Memory B cell (primary cell): ENCODE measurements at places on chromosomes 3 and 15.

- no peak for DNase-seq
These were observed 318.4 kb upstream of the TRIM42 start for GRCh38 chr3:140359233-140359995.

GRCh38 chr3:149809699-149810098 is 3.3 kb upstream of the RNF13 start:
- no peak for DNase-seq

- no peak for DNase-seq
These were observed 99.4 kb upstream of the TSC22D2 start for GRCh38 chr3:150308481-150309256.

- no peak for DNase-seq
These were observed 57.8 kb downstream of the NEK10 start for GRCh38 chr3:27311400-27311799.

DNA sequence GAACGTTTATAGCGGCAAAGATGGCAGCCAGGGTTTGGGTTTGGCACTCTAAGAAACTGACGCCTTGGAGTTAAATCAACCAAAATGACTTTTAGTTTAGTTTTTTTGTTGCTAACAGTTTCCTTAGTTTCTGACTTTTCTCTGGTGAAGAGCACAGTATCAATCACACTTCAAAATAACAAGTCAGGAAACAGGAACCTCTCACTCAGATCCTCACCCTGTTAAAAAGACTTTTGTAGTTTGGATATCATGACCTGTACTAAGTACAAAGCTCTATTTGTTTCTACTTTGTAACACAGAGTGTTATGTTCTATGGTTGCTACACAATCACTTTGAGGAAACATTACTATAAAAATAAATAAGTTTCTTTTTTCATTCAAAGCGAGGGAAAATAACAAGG is 51.1 kb downstream of the ATP10A start:
- DNase-seq, result no peak

DNA sequence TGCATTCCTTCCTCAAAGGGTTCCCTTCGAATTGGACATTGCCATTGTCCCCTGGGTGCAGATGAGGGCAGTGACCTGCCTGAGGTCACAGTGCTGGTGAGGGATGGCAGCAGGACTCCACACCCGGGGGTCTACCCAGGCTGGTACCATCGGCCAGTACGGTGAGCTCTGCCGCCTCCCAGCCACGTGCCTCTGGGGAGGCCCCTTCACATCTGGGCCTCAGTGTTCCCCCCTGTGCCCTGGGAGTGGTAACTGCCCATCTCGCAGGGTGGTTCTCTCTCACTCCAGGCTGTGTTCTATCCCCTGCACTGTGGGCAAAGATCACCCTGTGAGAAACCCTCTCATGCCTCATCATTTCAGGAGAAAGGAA is 99.4 kb upstream of the IQSEC1 start:
- no peak for DNase-seq

GRCh38 chr15:31887246-31887645 is 143.1 kb upstream of the CHRNA7 start:
- DNase-seq, result no peak

DNA sequence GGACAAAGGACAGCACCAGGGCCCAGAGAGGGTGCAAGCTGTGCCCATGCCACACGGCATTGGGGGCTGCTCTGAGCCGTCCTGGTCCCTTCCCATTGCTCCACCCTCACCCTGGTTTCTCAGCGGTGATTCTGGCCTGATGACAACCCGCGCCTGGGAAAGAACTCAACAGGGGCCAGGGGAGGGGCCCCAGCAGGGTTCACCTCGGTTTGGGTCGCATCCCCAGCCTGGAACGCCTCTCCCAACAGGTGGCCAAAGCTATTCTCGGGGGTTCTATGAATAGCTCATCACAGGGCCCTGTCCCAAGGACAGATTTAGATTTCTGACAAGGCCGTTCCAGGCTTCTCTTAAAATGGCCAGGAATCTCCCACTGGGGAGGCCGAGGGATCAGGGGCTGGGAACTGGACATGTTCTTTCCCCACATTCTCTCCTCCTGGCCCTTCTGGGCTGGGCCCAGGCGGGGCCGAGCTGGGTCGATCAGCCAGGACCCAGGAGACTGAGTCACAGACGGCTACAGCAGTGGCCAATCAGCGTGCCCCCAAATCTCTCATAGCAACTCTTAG is 17.9 kb downstream of the GRIP2 start:
- no peak for DNase-seq

- no peak for DNase-seq
These were observed 127.6 kb downstream of the TBL1XR1 start for GRCh38 chr3:177069514-177070329.

DNA sequence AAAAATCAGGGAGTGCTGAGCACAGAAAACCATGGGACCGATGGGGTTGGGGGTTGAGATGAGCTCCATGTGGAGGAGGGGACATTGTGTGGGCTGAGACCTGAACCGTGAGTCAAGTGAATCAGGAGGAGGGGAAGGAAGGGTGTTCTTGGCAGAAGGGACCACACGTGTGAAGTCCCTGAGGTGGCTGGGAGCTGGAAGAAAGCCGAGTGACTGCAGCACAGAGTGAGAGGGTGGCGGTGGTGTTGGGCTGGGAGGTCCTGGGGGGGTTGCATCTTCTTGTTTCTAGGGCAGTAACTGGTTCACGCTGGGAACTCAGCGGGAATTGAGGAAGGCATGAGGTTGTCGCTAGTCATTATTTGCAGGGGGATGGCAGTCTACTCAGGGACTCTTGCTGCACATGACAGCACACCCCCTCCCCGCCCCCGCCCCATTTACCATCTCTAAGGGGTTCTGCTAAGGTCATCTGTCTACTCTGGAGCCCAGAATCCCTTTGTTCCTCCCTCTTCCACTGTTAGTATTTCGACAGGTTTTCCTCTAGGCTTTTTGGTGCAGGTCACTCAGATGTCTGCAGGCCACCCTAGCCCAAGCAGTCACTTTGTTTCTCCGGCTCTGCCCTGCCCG is 254.3 kb downstream of the TLE3 start:
- no peak for DNase-seq

DNA sequence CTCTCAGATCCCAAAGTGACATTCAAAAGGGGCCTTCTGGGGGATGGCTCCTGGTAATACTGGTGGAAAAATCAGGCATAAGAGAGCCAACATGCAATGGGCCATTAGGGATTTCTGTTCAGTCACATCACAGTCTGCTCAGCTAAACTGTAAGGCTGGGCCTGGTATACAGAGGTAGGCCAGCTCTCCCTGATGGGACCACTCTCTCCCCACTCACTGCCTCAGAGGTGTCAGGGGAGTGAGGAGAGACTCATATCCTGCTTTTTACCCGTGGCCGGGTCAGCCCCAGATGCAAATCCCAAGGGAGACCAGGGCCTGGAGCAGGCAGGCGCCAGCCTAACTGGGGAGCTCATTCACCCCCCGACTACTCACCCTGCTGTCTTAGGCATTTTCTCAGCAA is 48.1 kb upstream of the TPM1 start:
- no peak for DNase-seq

- no peak for DNase-seq
These were observed 49.5 kb downstream of the APBA2 start for GRCh38 chr15:28935316-28935715.

DNA sequence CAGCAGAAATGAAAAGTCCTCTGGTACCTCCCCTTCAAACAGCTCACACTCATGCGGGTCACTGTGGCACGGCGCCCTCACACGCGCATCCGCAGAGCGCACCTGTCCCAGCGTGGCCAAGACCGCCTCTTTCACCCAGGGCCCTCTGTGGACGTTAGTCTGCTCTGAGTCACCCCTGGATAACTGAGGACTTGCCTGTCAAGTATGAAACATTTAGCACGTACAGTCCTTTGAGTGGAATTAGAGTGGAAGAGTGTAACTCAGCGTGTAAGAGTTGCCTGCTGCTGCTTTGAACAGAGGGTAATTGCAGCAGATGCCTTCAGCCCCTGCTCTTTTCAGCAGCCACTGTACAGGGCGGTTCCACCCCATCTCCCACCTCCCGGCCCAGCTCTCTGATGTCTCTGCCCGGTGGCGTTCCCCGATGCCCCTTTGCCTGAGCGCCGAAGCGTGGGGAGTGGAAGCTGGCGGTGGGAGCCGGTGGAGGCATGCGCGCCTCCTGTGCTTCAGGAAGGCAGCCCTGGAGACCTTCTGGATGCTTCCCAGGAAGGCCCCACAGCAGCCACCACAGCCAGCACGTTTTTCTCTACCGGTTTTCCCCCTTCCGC is 23.0 kb downstream of the CPN2 start:
- DNase-seq, result no peak

DNA sequence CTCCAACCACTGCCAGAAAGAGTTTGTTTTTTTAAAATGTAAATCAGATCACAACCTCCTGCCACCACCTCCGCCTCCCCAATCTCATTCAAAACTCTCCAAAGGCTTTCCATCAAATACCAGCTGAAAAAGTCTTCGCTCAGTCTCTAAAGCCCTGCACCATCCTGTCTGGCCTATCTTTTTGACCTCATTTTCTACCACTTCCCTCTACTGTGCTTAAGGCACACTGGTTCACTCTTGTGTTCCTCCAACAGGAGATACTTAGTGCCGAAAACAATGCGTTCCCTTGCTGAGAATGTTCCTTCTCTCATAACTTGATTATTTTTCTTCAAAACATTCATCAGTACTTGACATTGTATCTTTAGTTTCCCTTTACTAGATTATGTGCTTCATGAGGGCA is 3.5 kb downstream of the BTBD1 start:
- DNase-seq, result no peak

GRCh38 chr3:50913260-50913659 is 238.5 kb downstream of the DOCK3 start:
- DNase-seq, result no peak

GRCh38 chr3:73203633-73204032 is 142.2 kb downstream of the EBLN2 start:
- no peak for DNase-seq

DNA sequence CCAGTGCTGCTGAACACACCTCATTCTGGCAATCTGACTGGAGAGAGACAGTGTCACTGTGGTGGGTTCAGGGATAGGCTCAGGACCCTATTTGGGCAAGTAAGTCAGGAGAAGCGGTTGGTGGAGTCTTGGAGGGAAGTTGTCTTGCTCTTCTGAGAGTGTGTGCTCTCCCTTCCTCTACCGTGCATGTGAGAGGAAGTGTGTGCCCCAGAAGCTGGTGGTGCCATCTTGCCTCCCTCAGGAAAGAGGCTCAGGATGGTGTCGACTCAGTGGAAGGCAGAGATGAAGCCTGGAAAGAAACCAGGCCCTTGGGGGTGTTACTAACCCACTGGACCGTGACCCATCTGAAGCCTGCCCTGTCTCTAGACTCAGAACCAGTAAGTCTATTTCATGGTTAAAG is 6.8 kb upstream of the RARRES1 start:
- DNase-seq, result no peak

GRCh38 chr3:106168962-106169750 is 300.3 kb upstream of the CBLB start:
- no peak for DNase-seq

DNA sequence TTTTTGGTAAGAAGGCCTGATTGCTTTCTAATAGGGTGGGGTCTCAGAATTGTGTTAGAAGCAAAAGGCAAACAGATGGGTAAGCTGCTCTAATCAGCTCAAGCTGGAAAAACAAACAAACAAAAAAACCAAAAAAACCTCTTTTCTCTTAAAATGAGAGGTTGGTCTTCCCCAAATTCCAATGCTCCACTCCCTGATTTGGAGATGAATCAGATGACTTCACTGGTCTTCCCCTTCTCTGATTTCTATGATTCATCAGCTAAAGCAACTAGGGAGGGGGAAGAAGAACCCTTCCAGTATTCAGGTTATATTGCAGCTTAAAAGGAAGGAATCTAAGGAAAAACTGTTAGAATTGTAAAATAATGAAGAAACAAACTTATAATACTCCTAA is 9.6 kb upstream of the ANXA2 start:
- no peak for DNase-seq

GRCh38 chr3:82163907-82164520 is 402.6 kb upstream of the GBE1 start:
- DNase-seq, result no peak

DNA sequence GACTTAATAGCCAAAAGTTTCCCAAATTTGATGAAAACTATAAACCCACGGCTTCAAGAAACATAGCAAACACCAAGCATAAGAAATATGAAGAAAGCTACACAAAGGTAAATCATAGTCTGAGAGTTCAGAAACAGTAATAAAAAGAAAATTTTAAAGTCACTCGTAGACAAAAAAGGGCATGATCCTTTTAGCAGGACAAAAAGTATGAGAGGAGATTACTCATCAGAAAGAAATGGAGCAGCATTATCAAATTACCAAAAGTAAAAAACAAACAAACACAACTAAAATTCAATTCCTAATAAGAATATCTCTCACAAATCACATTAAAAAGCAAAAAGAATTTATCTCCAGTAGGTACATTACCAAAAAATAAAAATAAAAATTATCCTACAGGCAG is 279.4 kb upstream of the UBE2E2 start:
- DNase-seq, result no peak

- DNase-seq, result no peak
These were observed 725 bp downstream of the SRP14 start for GRCh38 chr15:40038275-40038637.

- no peak for DNase-seq
These were observed 775.0 kb downstream of the DIPK2A start for GRCh38 chr3:144746631-144747030.

DNA sequence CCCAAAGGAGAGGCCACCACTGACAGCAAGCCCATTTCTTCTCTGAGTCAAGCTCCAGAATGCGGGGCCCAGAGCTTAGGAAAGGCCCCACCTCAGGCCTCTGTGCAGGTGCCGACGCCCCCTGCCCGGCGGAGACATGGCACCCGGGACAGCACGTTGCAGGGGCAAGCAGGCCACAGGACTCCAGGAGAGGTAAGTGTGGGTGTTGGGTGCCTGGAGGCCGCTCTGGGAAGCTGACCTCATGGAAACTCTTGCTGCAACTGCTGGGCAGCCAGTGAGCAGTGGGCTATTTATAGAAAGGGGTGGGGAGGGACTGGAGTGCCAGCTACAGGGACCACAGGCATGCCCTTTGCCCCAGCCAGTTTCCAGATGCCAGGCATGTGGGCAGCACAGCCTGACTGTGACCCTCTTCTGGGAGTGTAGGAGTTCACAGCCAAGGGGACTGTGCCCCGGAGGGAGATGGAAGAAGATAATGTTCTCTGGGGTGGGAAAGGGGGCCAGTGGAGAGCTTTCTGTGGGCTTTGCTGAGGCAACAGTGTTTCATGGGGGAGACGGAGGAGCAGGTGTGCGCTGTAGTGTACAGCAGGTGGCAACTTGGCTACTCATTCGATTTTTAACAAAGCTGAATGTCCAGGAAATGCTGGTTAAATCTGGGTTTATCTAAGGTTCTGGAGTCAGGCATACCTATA is 23.7 kb downstream of the ALPK3 start:
- DNase-seq, result no peak

DNA sequence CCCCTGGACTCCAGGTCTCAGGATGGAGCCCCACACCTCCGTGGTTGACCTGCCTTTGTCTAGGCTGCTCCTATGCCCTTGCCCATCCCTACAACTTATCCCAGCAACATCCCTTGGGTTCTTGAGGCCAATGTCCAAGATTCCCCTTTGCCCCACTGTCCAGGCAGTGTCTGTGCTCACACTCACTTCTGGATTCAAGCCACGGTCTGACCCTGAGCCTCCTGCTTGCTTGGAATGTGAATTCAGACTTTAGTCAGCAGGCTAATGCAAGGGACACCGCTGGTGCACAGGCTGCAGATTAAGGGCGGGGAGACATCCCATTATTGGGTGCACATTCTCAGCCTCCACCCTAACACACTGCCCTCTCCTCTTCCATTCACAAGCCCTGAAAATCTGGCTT is 154.1 kb downstream of the WNT5A start:
- no peak for DNase-seq

- no peak for DNase-seq
These were observed 207.0 kb upstream of the DCBLD2 start for GRCh38 chr3:99108508-99108907.

GRCh38 chr15:62727501-62727900 is 315.0 kb upstream of the TPM1 start:
- no peak for DNase-seq

- DNase-seq, result no peak
These were observed 46.4 kb upstream of the C15orf61 start for GRCh38 chr15:67474405-67475110.
